NCI-H2029 treated with DMSO at 0.1 percent for 48 hours (cell line): ENCODE measurements at places on chromosomes 2 and 18.

- DNase-seq = no peak
Observed at GRCh38 chr2:19045151-19045550, 313.3 kb downstream of the OSR1 start.

DNA sequence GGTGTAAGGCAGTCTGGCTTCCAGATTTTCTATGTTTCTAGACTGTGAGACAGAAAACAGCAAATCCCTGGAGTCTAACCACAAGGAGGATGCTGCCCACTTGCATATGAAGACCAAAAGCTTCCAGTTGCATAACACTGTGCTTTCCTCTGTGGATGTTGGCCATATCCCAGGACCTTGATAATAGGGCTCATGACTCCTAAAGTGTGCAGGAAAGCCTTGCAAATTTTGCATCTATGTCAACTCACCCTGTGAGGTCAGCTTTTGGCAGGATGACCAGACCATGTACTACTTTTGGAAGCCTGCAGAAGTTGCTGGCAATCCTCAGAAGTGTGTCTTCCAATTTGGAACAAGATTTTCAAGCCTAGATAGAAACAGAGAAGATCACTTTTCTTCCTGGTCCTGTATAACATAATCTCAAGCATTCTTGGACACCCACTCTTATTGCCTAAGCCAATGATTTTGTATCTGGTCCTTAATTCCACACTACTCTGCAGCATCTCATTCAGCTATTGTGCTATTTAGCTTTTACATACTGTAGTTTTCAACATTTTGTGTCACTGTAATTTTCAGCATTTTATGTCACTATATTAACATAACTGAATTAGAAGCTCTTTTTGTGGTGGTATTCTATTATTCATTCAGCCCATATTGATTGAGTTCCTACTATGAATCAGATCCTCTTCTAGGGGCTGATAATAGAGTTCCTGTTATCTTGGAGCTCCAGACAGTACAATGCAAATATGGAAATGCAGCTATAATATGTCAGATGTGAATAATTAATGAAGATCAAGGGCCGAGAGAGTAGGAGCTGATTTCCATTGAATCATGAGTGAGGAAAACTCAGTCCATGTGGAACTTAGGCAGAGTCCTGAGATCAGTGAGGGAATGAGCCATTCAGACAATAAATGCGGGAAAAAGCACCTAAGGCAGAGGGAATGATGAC lies 85.3 kb upstream of the RAB27B start:
- DNase-seq = no peak

DNA sequence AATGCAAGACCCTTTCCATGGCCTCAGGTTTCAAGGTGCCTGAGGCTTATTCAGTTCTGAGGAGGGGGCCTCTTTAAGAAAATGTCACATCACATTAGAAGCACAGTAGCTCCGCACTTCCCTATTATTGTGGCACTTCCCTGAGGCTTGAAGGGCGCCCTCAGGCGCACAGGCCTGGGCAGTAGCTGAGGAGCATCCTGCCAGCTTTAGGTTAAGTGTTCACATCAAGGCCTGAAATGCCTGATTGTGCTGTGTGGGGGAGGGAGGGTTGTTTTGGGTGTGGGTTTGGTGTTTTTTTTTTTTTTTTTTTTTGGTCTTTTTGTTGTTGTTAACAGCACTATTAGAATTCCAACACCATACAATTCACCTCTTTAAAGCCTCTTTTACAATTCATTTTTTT lies 107.9 kb downstream of the CABLES1 start:
- DNase-seq = no peak

- DNase-seq = no peak
Observed at GRCh38 chr2:61970807-61971556, 65.5 kb downstream of the COMMD1 start.

DNA sequence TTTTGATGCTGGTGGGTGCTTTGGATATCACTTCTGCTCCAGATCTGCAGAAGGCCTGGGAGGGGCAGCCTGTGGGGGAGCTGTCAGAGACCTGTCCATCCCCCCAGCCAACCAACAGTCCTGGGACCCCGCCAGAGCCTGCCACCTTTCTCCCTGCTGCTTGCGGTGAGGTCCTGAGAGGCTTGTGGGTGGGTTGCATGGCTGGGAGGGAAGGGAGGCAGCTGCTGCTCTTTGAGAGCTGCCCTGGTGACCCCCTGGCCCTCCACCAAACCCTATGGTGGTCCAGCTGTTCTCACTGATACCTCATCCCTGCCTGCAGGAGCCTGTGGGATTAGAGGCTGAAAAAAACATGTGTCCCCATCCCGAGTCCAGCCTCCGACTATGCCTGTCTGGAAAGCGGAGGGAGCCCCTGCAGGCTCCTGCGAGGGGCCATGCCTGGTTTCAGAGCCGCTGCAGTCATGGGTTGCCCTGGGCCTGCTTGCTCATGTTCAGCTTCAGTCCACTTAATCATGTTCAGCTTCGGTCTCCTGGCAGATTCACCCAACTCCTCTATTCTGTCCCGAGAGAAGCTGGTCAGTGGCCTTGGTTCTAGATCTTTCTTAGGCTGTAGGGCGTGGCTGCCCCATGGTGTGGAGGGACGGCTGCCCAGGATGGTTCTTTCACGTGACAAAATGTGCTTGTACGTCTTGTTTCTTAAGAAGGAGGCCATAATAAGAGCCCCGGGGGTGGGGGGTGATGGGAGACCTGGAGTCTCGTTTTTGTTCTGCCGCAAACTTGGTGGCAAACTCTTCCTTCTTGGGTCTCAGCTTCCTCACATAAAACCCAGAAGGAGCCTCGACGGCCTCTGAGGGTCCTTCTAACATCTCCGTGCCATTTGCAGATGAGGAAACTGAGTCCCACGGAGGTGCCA lies 98.5 kb downstream of the CTIF start:
- no peak for DNase-seq

DNA sequence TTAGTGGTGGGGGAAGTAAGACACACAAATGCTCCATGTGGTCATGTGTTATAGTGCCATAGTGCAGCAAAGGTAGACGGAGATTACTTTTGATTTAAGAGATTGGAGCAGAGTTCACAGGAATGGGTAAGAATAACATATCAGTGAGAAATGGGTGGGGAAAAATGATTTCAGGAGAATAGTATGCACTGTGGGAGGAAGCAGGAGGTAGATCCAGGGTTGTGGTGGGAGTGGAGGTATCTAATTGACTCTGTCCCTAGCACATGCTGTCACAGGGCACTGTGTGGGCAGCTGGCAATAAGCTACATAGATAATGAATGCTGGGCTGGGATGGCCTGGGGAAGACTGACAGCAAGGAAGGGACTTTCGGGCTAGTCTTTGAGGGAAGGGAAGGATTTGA lies 65.3 kb downstream of the STAT1 start:
- DNase-seq = no peak

- no peak for DNase-seq
Observed at GRCh38 chr2:33246432-33246831, 230.0 kb upstream of the RASGRP3 start.

DNA sequence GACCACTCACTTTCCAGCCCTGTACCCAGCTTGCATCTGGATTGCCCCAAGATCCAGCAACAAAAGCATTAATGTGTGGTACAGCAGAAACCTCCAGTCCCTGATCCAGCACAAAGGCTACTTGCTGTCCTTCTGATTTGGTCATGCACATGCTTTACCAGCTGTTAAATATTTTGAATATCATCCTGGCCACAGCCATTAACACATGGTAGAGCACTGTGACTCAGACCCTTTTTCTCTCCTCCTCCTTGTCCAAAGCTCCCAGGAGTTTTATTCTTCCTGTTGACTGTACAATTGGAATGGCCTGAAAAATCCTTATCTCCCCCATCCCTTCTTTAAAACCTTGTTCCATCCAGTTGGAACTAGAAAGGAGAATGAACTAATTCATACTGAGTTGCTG lies 419.7 kb upstream of the TNP1 start:
- DNase-seq = no peak
